ENCODE measurements at places on chromosomes 1 and 21.

DNA sequence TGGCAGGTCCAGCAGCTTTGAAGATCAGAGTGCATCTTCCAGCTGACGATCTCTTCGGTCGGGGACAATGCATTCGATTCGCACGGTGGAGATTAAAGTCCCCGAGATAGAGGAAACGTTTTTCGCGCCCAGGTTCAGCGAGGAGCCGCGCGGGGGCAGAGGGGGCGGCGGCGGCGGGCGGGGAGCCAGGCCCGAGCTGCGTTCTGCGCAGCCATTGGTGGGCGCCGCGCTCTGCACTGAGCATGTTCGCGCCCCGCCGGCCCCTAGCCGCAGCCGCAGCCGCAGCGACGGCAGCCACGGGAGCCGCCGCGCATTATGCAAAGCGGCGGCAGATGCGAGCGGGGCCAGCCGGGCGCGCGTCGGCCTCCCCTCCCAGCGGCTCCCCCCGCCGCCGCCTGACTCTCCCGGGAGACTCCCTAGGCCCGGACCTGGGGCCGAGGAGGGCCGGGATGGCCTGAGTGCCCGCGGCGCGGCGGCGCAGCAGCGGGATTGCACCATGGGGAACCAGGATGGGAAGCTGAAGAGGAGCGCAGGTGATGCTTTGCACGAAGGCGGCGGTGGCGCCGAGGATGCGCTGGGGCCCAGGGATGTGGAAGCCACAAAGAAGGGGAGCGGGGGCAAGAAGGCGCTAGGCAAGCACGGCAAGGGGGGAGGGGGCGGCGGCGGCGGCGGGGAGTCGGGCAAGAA is at the start of gene FMN2:
Gene FMN2 (plus strand): TSS at position 270 of the 687 bp plus-strand sequence. CDS start 227 bp downstream, at position 497.
- DNase-seq = peak; percentile 88

GRCh38 chr1:242428399-242429190 is 95.9 kb downstream of the PLD5 start:
- DNase-seq = no peak

- DNase-seq = no peak
These were observed 140.1 kb upstream of the NRIP1 start for GRCh38 chr21:15204970-15205286.

- no peak for DNase-seq
These were observed 86.4 kb downstream of the DDAH1 start for GRCh38 chr1:85378534-85378933.

DNA sequence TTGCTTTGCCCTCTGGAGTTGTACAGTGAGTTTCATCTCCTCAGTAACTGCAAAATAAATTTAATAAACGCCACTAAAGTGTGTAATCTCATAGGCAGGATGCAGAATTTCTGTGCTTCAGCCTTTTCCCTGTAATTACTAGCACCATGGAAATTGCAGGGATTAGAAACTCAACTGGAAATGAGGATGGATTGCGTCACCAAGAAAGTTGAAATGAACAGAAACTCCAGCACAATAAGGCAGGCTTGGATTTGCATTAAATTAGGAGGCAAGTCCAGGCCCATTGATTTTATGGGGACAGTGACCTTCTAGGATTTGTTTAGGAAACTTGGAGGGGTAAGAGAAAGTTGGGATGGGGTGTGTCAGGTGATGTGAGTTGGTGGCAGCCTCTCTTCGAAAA is 197.5 kb downstream of the PTPRU start:
- DNase-seq = no peak

GRCh38 chr1:11431941-11432507 is 46.9 kb upstream of the DISP3 start:
- no peak for DNase-seq

GRCh38 chr21:27454234-27454633 is 487.3 kb upstream of the ADAMTS5 start:
- DNase-seq = no peak

GRCh38 chr1:23449306-23449705 is 24.8 kb upstream of the TCEA3 start:
- no peak for DNase-seq

DNA sequence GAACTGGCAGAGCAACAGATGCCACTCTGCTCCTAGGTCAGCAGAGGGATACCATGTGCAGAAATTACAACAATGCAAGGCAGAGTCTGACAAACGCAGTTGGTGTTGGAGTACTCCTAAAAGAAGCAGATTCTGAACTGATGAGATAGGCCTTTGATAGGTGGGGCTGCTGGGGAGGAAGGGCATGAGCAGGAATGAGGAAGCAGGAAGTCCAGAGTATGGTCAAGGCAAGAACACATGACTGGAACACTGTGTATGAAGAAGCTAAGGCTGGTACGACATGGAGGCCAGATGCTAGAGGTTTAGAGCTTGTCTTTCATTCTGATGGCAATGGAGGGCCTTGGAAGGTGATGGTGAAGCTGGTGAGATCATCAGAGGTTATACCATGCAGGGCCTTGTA is 11.5 kb upstream of the THRAP3 start:
- no peak for DNase-seq

DNA sequence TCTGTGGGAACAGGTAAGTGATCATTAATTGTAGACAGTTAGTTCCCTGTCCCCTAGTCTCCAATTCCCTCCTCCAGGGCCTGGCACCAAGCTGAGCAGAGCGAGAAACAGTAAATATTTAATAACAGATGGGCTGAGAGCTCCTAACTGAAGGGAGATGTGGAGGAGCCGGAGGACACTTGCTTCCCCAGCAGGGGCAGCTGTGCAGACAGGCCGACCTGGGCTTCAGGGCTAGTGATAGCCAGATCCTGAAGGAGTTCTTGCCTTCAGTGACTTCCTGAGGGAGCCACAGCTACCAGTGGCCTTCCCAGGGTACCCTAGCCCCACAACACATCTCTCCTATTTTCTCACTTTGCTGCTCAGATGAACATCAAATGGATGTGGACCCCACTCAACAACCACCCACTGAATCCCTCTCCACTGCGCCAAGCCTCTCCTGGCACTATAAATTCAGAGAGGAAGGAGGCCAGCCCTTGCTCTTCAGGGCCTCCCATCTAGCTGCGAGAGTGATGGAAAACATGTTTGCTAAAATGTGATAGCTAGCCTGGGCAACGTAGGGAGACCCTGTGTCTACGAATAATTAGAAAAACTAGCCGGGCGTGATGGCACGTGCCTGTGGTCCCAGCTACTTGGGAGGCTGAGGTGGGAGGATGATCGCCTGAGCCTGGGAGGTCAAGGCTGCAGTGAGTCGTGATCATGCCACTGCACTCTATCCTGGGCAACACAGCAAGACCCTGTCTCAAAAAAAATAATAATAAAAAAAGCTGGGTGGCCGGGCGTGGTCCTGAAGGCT is 26.9 kb upstream of the SYNC start:
- DNase-seq = no peak

GRCh38 chr1:15442759-15443158 is 4.5 kb downstream of the CTRC start:
- DNase-seq = no peak

DNA sequence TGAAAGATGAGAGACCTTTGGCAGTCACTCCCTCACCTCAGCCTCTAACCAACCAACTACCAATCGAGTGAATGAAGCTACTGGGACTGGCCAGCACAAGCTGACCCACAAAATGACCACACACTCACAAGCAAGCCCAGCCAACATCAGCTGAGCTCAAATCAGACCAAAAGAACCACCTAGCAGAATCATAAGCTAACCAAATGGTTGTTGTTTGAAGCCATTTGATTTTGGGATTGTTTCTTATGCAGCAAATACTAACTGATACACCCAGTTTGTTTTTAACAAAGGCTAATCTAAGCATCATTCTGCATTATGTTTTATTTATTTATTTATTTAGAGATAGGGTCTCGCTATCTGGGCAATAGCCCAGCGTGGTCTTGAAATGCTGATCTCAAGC is 310.4 kb downstream of the SETD4 start:
- no peak for DNase-seq

GRCh38 chr1:241551759-241552638 is 19.8 kb downstream of the KMO start:
- no peak for DNase-seq

DNA sequence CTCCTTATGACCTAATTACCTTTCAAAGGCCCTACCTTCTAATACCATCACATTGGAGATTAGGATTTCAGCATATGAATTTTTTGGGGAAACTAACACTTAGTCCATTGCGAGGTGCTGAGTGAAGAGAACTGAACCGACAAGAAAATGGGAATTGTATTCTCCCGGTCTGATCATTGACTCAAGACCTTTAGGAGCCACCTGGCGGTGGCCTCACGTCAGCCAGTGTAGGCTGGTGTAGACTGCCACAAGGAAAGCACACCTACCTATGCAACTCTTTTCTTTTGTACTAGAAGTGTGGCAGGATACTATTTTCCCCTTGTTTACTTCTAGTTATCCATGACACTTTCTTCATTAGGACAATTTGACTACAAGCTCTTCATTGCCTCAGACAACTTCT is 333.5 kb upstream of the B3GALT2 start:
- no peak for DNase-seq

- DNase-seq = no peak
These were observed 1.7 kb upstream of the ELK4 start for GRCh38 chr1:205633421-205633976.

GRCh38 chr1:221723018-221723847 is 18.7 kb downstream of the DUSP10 start:
- no peak for DNase-seq

- DNase-seq = no peak
These were observed 19.5 kb downstream of the PADI2 start for GRCh38 chr1:17099616-17100340.

DNA sequence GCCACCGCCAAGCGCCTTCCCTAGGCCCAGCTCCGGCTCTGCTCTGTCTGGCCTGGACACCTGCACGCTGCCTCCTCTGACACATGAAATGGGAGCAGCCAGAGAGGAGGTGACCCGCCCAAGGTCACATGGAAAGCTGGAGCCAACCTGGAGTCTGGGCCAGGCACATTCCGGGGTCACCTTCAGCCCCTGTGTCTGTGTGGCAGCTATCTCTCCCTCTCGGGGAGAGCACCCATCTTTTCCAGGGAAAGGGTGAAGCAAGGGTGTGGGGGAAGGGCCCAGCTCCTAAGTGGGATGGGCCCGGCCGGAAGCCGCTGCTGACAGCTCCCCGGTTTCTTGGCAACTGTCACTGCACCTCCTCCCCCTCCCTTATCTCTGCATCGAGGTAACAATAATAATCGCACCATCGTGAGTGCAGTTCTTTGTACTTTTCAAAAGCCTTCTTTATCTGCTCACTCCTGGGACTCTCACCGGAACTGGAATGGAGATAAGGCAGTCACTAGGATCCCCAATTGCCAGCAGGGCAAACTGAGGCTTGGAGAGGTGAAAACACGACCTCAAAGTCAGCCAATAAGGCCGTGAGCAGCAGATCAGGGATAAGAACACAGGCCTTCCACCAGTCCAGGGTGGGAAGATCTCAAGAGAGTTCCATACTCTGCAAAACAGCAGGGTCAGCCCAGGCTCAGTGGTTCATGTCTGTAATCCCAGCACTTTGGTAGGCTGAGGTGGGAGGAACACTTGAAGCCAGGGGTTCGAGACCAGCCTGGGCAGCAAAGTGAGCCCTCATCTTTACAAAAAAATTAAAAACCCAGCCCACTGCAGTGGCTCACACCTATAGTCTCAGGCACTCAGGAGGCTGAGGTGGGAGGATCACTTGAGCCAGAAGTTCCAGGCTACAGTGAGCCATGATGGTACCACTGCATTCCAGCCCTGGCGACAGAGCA is 36.9 kb downstream of the RAP1GAP start:
- DNase-seq = no peak

- no peak for DNase-seq
These were observed 28.2 kb upstream of the KHDRBS1 start for GRCh38 chr1:31985430-31985829.

DNA sequence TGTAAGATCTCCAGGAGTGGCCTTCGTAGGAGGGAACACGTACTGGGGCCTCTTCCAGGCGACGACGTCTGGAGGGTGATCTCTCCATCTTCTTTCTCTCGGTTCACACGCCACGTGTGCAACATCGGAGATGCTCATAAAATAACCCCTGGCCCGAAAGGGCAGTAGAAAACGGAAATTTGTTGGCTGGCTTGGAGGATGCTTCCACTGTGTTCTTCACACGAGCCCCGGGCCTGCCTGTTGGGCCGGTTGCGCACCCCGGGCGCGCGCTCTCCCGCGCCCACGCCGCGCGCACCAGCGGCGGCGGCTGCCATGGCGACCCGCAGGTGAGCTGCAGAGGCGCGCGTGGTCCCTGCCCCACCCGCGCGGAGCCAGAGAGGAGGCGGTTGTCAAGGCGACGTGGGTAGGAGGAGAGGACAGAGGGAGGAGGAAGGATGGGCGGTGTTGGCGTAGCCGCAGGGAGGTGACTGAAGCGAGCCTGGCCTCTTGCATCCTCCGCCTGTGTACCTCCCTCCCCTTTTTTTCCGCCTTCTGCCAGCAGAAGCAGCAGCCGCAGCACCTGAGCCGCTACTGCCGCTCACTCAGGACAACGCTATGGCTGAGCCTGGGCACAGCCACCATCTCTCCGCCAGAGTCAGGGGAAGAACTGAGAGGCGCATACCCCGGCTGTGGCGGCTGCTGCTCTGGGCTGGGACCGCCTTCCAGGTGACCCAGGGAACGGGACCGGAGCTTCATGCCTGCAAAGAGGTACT is at the start of gene ELAPOR1:
Gene ELAPOR1 (plus strand): TSS at position 526 of the 752 bp plus-strand sequence. CDS start 69 bp downstream, at position 595.
- peak; percentile 71 for DNase-seq

GRCh38 chr1:166017395-166017794 is 149.4 kb downstream of the FAM78B start:
- peak; percentile 64 for DNase-seq

- DNase-seq = no peak
These were observed 428.4 kb upstream of the B3GALT2 start for GRCh38 chr1:193614817-193615216.

- no peak for DNase-seq
These were observed 70.1 kb upstream of the ARHGEF16 start for GRCh38 chr1:3384407-3384806.

- DNase-seq = no peak
These were observed 12.6 kb downstream of the ZYG11B start for GRCh38 chr1:52738893-52739292.

DNA sequence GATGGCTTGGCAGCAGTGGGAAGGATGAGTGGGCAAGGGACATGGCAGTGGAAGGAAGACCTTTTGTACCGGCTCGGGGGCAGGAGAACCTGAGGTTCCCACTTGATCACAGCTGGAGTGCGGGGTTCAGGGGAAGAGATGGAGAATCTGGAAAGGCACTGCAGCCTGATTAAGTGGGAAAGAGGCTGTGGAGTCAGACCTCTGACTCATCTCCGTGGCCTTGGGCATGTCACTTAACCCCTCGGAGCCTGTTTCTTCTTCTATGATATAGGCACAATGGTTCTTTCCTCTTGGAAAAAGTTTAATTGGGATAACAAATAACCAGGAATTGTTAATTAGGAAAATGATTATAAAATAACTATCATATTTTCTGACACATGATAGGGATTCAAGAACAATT is 13.1 kb upstream of the TMEM61 start:
- DNase-seq = no peak

- no peak for DNase-seq
These were observed 18.0 kb downstream of the DUSP10 start for GRCh38 chr1:221723848-221724236.

GRCh38 chr1:159201642-159202041 is 3.0 kb upstream of the ACKR1 start:
- no peak for DNase-seq

GRCh38 chr1:112488141-112488540 is 20.6 kb upstream of the WNT2B start:
- DNase-seq = no peak

GRCh38 chr1:186578325-186579016 is 101.8 kb downstream of the PTGS2 start:
- no peak for DNase-seq

- DNase-seq = no peak
These were observed 71.0 kb downstream of the DHRS3 start for GRCh38 chr1:12546771-12547585.
